ENCODE measurements at places on chromosomes 6 and 20.
A peak's percentile ranks its signal among the peaks of the same experiment; 100 is the strongest.

- DNase-seq = no peak
These were observed 99.7 kb downstream of the TULP4 start for GRCh38 chr6:158411998-158412397.

GRCh38 chr20:45229264-45230056 lies 8.3 kb downstream of the SEMG2 start:
- DNase-seq = no peak

- no peak for DNase-seq
These were observed 158.3 kb upstream of the RUNX2 start for GRCh38 chr6:45169815-45170214.

GRCh38 chr6:16228709-16229665 lies 9.4 kb upstream of the GMPR start:
- DNase-seq = peak; percentile 56

- no peak for DNase-seq
These were observed 64.3 kb downstream of the EDN1 start for GRCh38 chr6:12354499-12354898.

DNA sequence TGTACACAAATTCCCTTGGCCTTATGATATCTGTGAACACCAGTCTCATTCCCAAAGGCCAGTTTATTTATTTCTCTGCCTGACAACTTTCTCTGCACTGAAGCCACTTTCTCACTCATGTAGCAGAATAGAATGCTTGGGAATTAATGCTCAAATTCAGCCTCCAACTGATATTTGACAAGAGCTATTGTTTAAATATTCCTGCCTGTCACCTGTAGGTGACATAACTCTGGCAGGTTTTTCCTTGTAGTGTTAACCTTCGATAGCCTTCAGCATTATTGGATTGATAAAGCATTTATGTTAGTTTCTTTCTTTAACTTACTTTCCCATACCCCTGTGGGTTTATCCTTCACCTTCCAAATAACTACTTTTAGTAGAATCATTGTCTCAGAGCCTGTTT lies 1183.2 kb upstream of the ADGRB3 start:
- DNase-seq = no peak

DNA sequence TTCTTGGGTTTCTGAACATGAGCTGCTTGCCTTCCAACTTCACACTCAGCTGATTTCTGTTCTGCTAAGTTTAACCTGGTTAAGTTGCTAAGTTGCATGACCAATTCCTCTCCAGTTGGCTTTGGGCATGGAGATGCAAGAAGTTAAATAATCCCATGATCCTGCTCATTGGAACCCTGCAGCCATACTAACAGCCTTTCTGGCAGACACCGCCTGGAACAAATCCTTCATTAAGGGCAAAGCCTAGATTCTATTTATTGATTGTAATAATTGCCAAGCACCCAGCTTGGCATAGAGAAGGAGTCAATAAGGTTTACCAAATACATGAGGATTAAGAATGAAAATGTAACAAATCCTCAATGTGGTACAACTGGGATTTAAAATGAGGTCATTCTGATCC lies 742.4 kb upstream of the CHD6 start:
- DNase-seq = no peak

- DNase-seq = no peak
These were observed 138.5 kb upstream of the PHACTR1 start for GRCh38 chr6:12578097-12578496.

GRCh38 chr6:131998255-131998982 lies 47.2 kb upstream of the CCN2 start:
- DNase-seq = no peak

- DNase-seq = no peak
These were observed 5.8 kb downstream of the DDR1 start for GRCh38 chr6:30889921-30890645.

- DNase-seq = no peak
These were observed 25.9 kb upstream of the ROS1 start for GRCh38 chr6:117451671-117452070.

DNA sequence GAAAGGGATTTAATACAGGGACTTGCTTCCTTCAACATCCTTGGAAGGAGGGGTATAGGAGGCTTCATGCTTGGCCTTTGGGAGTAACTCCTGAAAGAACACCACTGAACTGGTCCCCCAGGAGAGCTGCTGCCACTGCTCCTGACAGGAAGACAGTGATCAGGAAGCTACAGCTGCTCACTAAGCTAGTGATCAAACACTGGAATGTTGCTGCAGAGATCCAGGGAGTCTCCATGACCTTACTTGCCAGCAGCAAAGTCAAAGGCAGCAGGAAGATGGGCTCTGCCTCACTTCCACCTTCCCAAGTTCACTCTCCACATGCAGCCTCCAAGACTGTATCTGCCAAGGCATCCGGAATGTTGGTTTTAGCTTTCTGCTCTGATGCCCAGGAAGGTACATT lies 31.8 kb downstream of the PIM1 start:
- DNase-seq = no peak

DNA sequence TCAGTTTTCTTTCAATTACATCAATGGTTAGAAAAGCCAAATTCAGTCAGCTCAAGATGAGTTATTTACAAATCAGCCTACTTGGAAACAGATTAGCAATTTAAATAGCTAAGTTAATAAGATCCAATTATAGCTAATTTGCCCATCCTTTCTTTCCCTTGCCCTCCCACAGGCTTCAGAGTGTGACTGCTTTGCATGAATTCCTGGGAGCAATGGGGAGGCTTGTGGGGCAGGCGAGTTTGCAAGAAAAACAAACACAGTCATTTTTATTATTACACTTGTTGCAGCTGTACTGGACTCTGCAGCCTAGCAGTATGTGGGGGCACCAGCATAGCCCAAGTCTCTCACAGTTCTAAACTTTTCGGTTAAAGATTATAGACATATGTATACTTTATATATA lies 219.0 kb downstream of the NKAIN2 start:
- DNase-seq = no peak

DNA sequence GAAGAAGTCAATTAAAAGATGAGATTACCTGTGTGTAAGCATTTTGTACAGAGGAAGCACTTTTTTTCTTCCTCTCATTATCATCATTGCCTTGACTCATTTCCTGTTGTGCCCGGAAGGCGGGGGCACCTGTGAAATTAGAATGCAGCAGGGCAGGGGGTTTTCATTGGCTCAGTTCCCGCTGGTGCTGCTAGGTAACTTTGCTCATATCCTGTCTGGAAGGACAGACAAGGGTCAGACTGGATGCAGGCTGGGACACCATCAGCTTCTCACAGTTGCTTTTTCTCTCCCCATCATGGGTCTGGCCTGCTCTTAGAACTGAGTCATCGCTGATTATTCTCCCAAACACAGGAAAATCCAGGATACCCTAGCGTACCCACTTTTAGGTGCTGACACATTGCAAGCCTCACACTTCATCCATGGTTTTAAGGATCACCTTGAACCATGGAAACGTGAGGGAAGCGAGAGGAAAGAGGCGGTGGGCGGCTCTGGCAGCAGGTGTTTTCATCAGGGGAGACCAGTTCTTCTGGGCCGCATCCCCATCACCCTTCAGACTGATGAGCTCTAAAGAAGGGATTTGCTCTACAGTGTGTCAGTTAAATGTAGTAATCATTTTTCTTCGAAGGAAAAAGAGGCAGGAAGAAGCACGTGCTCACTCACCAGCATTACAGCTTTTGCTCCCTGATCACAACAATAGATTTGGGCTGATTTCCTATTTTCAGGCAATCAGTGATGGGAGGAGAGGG lies 195.7 kb upstream of the SASH1 start:
- no peak for DNase-seq

- DNase-seq = peak; percentile 71
These were observed 5.8 kb upstream of the GATA5 start for GRCh38 chr20:62481425-62482145.

GRCh38 chr6:53109612-53110011 lies 39.0 kb downstream of the GCM1 start:
- DNase-seq = no peak

GRCh38 chr6:35382015-35382414 lies 39.7 kb downstream of the PPARD start:
- DNase-seq = no peak

- DNase-seq = no peak
These were observed 37.7 kb upstream of the HLA-C start for GRCh38 chr6:31309641-31310040.

DNA sequence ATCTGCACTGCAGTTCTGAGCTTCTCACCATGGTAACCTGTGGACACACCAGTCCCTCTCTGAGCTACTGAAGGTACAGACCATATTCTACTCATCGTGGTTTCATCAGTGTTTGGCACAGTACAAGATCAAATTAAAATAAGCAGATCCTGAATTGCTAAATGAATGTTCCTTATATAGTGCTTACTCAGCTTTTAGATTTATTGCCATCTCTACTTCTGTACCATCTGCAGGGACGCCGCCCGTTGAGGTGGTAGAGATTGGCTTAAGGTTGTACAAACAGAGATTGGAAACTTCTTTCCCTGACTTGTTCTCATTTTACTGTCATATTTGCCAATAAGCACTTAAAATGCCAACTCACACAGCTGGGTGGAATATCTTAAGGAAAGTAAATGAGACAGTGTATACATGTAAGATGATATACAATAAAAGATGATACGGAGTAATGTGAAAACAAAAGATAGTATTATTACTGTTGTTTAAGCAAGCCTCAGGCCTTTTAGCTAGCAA lies 223.4 kb upstream of the FOXQ1 start:
- DNase-seq = no peak

- no peak for DNase-seq
These were observed 370.3 kb upstream of the OPRM1 start for GRCh38 chr6:153668758-153669157.

DNA sequence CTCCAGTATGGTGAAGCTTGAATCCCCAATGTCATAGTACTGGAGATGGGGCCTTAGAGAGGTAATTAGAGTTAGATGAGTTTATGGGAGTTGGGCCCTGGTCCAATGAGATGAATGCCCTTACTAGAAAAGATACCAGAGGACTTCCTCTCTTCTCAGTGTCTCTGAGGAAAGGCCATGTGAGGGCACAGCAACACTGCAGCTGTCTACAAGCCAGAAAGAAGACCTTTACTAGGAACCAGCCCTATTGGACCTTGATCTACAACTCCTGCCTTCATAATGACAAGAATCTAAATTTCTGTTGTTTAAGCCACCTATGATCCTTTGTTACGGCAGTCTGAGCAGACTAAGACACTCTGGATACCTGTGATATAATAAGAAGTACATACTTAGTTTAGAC lies 31.4 kb upstream of the AKAP7 start:
- no peak for DNase-seq

- peak; percentile 36 for DNase-seq
These were observed 159.5 kb upstream of the MAFB start for GRCh38 chr20:40848526-40848925.

GRCh38 chr6:81634155-81634880 lies 118.2 kb downstream of the TENT5A start:
- no peak for DNase-seq

- DNase-seq = no peak
These were observed 656.6 kb downstream of the KIF16B start for GRCh38 chr20:15916623-15917022.

GRCh38 chr6:124775121-124775520 lies 187.1 kb upstream of the RNF217 start:
- DNase-seq = no peak

DNA sequence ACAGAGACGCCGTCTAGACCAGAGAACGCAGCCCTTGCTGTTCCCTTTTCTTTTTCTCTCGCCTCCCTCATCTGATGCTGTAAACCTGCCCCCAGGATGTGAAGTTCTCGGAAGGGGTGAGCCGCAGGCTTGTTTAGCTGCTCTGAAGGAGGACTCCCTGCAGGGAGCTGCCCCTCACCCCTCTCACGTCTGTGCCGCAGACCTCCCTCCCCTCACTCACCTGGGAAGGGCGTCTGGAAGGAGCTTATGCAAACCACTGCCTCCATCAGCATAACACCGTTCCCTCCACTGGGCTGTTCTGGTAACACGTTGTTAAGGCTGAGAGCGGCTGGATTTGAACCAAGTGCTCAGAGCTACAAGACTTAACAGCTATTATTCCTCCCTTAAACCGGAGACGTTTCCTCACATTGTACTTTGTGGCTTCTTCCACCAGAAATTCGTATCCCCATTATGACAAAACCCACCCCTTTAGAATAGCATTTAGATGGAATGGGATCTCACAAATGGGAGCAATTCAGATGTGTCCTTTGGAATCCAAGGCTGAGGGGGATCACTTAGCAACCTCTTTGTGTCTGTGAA lies 99.8 kb downstream of the SMOC2 start:
- DNase-seq = no peak
